ENCODE measurements at places on chromosomes 13 and 19.

- no peak for DNase-seq
These were observed 1.5 kb downstream of the ZIC5 start for GRCh38 chr13:99969919-99970650.

- DNase-seq = peak; percentile 50
These were observed 1.5 kb upstream of the FTL start for GRCh38 chr19:48963371-48964204.

GRCh38 chr13:65917731-65918130, 1312.4 kb downstream of the PCDH9 start:
- DNase-seq = no peak

- no peak for DNase-seq
These were observed 447 bp downstream of the RBM42 start for GRCh38 chr19:35629332-35629633.

GRCh38 chr19:32273483-32273882, 71.9 kb upstream of the ZNF507 start:
- no peak for DNase-seq

GRCh38 chr19:8117991-8118390, 31.4 kb downstream of the FBN3 start:
- no peak for DNase-seq

DNA sequence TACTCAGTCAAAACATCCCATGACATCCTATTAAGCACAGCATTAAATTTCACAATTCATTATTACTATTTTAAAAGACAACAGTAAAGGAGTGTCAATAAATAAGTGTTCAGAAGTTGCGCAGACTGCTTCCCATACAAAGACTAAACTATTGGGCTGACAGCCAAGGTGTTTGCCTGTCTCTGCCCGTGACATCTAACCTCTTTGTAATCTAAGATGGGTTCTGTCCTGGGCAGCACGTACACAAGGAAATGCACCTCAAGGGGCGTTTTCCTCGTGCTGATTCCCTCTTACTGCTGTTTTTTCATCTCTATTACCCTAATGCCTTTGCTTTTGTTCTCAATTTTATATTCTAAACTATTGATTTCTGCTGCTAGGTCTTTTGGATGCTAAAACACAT, 216.3 kb downstream of the NHLRC3 start:
- DNase-seq = no peak

- DNase-seq = no peak
These were observed 865 bp downstream of the ZNF382 start for GRCh38 chr19:36605877-36606478.

DNA sequence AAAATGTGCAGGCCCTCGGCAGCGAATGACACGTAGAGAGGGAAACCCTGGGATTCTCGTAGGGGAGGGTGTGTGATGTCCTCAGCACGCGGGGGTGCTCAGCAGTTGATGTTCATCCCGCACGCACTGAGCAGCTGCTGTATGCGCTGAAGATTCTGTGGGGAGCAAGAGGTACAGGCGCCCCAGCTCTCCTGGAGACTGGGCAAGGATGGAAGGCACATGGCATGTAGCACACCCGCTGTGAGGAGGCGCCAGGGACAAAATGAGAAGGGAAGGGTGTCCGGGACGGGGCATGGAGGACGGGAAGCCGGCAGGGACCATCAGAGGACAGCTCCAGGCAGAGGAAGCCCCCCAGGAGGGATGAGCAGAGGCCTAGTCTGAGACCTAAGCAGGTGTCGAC, 15.4 kb downstream of the ATP11A start:
- no peak for DNase-seq

DNA sequence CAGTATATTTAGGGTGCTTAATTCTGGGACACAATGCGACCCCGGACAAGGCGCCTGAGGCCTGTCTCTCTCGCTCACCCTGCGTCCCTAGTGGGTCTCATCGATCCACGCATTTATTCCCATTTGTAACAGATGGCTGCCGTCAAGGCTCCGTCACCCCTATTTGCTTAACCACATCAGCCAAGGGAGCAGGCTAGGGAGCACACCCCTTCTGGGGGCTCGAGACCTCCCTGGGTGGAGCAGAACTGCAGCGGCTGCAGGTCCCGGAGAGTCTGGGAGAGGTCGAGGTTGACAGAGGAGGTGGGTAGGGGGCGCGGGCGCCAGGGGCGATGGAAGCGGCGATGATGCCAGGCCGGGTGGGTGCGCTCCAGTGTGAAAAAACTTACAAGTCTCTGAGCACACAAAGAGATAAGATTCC, 507 bp downstream of the ALG5 start:
- no peak for DNase-seq

DNA sequence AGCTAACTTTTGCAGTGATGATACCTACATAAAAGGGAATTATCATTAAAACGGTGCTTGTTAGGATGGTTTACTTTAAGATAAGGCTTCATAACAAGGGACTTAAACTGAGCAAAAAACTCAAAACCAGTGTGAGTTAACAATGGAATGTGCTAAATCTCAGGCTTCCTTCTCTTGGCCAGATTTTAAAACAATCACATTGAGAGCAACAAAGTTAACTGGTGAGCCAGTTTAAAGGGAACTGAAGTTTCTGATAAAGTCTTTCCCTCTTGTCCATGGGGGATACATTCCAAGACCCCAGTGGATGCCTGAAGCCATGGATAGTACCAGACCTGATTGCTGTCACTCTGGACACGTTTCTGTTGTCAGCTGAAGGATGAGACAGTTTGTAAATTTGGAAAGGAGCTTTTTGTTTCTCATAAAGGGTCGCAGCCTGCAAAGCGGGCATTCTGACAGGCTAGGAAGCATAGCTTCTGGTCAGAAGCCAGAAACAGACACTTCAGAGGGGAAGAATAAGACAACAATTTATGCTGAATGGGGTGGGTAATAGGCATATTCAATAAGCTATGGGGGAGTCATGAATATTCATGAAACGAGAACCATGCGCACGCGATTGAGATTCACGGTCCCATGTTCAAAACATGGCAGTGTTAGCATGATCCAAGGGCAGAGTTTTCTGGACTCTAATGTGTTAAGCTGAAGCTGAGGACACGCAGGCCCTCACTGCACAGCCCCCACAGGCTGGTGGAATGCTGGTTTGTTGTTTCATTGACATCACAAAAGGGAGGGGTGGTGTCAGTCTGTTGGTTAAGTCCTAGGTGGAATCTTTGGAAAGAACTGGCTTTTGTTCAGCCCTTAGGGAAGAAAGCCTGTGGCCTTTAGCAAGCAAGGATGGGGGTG, 150.6 kb upstream of the RNF113B start:
- no peak for DNase-seq

DNA sequence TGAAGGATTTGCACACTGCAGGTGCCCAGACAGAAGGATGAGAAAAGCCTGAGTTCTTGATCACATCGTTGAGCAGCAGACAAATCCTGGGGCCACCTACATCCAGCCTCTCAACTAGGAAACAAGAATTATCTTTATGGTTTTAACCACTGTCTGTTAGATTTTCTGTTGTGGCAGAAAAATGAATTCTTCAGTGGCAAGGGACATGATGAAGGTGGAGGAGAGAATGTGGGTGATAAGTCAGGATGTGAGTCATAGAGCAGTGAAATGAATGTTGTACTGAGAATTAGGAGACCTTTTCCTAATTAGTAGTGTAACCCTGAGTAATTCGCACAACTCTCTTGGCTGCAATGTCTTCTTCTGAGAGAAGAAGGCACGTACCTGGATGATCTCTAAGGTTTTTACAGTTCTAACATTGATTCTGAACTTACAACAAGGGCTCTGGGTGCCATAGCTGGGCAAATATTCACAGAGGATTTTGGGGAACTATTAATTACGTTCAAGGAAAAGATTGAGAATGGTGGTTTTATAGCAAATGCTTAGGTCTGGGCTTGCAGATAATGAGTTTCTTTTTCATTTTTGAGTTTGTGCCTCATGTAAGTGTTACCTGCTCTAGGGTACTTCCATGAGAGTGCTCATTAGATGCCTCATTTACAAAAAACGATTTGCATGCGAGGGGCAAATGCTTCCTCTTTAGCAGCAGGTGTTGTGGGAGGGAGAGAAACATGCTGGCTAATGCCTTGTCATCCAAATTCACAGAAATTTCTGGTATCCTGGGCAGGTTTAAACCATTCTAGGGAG, 111.0 kb upstream of the KL start:
- no peak for DNase-seq

DNA sequence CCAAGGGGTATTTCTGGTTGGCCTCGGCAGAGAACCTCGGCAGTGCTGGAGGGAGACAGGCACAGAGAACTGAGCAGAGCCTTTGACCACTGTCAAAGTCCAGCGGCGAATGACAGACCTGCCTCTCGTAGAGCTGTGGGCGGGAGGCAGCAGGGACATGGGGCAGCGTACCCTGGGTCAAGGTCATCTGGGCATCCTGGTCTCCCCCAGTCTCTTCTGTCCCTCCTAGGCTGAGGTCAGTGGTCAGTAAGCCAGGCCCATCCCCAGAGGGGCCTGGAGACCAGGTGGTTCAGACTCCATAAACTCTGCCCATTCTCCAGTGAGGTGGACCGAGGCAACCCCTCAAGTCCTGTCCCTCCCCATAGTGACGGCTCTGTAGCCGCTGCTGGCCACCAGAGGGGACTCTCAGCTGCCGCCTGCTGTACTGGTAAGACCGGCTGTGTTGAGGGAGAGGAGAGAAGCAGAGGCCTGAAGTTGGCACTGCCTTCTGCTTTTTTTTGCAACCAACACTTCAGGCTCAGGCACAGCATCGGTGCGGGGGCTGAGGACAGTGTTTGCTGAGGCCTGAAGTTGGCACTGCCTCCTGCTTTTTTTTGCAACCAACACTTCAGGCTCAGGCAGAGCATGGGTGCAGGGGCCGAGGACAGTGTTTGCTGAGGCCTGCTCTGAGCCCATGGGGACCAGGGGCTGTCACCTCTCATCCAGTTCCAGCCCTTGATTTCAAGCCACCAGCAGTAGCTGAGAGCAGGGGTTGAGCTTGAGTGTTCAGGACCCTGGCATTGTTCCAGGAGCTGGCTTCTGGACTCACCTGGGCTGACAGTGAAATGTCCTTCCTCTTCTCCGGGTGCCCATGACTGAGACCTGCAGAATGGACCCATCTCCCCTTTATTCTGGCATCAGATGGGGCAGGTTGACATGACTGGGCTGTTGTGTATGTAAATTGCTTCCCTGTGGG, at the start of gene PGLYRP2:
TSS of gene PGLYRP2 (minus strand) at position 111 of the 955 bp plus-strand sequence. CDS start 130 bp downstream, outside the sequence.
- DNase-seq = no peak

GRCh38 chr19:30911491-30911890, 437.7 kb downstream of the TSHZ3 start:
- DNase-seq = no peak

DNA sequence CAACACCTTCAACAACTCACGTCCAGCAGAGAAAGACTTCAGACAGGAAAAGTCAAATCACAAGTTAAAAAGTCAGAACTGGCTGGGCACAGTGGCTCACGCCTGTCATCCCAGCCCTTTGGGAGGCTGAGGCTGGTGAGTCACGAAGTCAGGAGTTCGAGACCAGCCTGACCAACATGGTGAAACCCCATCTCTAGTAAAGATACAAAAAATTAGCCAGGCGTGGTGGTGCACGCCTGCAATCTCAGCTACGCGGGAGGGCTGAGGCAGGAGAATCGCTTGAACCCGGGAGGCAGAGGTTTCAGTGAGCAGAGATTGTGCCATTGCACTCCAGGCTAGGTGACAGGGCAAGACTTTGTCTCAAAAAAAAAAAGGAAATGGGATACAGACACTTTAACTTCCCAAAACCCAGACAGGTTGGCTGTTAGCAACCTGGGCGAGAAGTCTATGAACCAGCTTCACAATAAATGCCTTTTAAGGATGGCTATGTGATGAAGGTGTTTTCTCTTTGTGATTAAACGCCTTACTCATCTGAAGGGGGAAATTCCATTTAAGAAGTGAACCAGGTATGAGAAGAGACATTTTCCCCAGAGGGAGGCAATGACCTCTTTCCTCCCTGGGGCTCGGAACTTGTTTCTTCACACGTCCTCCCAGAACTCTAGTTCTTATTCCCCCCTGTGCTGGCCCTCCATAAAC, 80.4 kb downstream of the INSR start:
- DNase-seq = no peak

DNA sequence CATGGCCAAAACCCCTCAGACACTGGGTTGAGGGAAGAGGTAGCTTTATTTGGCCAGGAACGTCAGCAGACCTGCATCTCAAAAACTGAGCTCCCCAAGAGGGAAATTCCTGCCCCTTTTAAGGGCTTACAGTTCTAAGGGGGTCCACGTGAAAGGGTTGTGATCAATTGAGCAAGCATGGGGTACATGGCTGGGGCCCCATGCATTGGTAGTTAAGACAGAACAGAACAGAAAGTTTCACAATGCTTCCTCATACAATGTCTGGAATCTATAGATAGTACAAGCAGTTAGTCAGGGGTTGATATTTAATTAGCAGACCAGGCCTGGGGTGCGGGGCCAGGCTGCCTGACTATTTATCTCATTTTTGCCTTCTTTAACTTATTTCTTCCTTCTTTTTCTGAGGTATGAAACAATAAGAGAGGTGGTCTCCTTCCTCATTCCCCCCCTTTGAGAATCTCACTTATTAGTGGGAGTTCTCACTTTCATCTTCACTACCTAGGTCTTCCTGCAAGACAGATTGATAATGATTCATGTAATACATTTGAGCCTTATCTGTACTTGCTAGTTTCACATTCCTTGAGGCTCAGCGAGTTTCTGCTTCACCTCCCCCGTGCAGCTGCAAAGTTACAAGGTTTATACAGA, 84.8 kb downstream of the SLC25A15 start:
- DNase-seq = no peak

DNA sequence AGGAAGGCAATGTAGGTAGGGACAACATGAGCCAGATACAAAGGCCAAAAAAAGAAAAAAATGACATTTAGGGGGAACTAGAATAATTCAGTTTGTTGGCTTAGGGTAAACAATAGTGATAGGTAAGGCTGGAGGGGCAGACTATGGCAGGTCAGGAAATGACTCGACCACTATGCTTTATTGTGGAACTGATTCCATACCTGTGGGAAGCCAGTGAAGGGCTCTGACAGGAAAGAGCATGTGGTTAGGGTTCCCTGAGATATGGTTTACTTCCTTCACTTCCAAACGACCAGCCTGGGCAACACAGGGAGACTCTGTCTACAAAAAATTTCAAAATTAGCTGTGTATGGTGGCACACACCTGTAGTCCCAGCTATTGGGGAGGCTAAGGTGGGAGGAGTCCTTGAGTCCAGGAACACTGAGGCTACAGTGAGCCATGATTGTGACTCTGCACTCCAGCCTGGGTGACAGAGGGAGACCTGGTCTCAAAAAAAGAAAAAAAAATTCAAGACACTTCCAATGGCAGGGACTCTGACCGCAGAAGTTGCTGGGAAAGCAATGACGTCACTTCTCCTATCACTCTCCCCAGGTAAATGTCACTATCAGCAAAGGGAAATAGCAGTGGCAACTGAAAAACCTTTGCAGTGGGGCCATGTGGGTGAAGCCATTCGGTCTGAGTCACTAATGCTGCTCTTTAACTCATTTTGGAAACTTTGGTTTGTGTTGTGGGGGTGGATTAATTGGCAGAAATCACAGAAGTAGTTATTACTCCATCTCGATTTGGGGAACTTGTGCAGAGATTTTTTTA, 192.8 kb upstream of the TSC22D1 start:
- DNase-seq = no peak

DNA sequence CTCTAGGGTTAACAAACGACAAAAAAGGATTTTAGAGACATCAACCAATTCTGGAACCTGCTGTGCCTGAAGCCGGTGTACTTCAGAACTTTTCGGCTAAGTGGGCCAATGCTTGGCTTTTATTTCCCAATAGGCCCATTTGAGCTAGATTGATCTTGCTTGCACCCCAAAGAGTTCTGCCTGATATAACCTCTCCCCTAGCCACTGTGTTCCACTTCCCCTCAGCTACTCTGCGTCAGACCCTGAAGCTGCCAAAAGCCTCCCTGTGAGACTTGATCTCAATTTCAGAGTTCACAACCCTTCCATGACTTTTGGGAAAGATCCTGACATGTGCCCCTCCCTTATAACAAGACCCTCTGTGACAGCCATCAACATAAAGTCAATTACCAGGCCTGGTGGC, 5.6 kb upstream of the SIGLEC14 start:
- no peak for DNase-seq
